ENCODE measurements at places on chromosomes 1 and 21.

DNA sequence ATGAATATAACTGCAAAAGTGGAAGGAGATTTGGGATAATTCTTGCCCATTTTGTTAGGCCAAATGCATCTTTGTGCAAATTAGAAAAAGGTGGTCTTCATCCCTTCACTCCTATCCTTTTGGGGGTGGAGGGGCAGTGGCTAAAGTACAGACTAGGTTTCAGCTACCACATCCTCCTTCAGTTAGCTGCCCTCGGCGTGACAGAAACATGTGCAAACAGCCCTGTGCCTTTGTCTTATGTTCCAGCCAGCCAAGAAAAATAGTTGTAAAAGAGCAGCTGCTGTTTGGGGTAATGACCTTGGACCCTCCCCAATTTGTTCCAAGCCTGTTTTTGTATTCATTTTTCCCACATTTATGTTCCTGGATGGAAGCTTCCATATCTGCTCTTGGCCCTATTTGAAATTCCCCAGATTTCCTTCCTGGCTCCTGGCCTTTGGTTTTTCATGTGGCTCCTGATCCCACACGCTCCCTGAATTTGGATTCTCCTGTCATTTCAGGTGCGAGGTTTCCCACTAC, 8.3 kb upstream of the LGALS8 start:
- no peak for DNase-seq

GRCh38 chr21:27648560-27648959, 681.7 kb upstream of the ADAMTS5 start:
- DNase-seq: no peak

GRCh38 chr1:147281950-147282349, 39.5 kb downstream of the CHD1L start:
- no peak for DNase-seq

GRCh38 chr1:243244432-243244841, 10.6 kb downstream of the CEP170 start:
- no peak for DNase-seq

GRCh38 chr1:155982106-155982505, 3.8 kb upstream of the ARHGEF2 start:
- DNase-seq: no peak
